ENCODE measurements at places on chromosomes 4 and X.

GRCh38 chr4:113639326-113639725 is 122.2 kb downstream of the CAMK2D start:
- no peak for DNase-seq

DNA sequence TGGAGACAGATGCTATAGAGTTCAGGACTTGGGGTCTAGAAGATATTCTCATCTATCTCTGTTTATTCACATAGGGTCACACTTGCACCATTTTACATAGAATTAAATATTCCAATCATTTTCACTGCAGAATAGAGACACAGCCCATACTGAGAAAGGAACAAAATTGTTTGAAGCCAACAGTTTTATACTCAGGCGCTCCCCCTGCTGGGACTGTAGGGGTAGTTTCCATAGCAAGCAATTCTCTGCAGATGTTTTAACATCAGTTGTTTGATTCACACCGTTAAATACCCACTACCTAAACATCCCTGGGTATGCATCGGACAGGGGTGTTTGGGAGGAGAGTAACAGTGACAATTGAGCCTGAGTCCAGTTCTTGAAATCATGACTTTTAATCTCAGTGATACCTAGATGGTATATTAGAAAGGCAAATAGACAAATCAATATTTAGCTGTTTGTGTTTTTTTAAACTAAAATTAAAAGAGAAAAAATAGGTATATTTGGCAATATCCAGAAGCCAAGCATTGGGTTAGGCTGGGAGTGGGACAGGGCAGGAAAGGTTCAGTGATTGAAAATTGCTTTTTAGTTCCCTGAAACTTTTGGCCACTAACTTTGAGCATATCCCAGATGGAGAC is 33.8 kb downstream of the LONRF3 start:
- DNase-seq: peak; percentile 45

GRCh38 chr4:184498598-184498997 is 24.2 kb upstream of the IRF2 start:
- no peak for DNase-seq

- DNase-seq: no peak
Measured at GRCh38 chr4:19636451-19636850, 615.3 kb upstream of the SLIT2 start.

DNA sequence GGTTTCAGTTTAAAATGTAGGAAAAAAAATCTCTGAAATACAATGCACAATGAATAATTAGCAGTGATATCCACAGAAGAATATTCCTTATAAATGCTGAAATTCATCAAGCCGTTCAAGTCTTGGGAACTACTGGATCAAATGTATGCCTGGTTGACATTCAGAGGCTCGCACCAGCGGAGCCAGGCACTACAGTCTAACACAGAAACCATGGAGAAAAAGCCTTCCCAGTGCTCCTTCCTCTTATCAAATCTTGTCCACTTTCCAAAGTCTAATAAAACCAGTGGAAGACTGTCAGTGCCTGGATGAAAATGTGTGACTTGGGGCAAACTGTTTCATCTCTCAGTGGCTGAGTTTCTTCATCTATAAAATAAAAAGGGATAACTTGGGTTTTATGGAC is 35.9 kb downstream of the CENPU start:
- no peak for DNase-seq

Data from activated CD4-positive, alpha-beta T cell treated with anti-CD3 and anti-CD28 coated beads for 48 hours (primary cell).